ENCODE measurements at places on chromosomes 7 and 10. TPM values are rescaled to one million over a fixed set of nuclear protein-coding genes. Genes with fewer than 3 reads are reported as not detected.

ZSWIM8 gene
- total RNA-seq = 128 TPM

CYP3A7 gene
- not detected for total RNA-seq

SPAM1 gene
- not detected for total RNA-seq

EBLN1 gene
- total RNA-seq = not detected

CYP2C19 gene
- total RNA-seq = not detected

NPFFR1 gene
- total RNA-seq = not detected

SFTPA1 gene
- not detected for total RNA-seq

JAKMIP3 gene
- total RNA-seq = 1.1 TPM

SNX8 gene
- total RNA-seq = 34.6 TPM
